Suppressor macrophage (primary cell): ENCODE measurements at places on chromosomes 3 and 15.
A peak's percentile ranks its signal among the peaks of the same experiment; 100 is the strongest.

DNA sequence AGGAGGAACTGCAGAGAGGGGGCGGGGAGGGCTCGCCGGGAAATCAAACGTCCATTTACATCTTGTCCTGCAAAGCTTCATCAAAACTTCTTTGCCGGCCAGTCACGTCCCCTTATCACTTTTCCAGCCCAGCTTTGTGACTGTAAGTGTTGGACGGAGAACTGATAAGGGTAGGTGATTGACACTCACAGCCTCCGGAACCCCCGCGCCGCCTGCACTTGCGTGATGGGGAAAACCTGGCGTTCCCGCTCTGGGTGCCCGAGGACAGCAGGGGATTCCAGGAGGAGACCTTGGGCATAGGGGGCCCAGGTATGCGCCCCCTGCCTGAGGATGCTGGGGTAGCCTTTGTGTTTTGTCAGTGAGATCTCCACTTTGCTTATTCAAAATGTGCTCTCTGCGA is 72.8 kb upstream of the ANKRD34C start:
- no peak for DNase-seq

DNA sequence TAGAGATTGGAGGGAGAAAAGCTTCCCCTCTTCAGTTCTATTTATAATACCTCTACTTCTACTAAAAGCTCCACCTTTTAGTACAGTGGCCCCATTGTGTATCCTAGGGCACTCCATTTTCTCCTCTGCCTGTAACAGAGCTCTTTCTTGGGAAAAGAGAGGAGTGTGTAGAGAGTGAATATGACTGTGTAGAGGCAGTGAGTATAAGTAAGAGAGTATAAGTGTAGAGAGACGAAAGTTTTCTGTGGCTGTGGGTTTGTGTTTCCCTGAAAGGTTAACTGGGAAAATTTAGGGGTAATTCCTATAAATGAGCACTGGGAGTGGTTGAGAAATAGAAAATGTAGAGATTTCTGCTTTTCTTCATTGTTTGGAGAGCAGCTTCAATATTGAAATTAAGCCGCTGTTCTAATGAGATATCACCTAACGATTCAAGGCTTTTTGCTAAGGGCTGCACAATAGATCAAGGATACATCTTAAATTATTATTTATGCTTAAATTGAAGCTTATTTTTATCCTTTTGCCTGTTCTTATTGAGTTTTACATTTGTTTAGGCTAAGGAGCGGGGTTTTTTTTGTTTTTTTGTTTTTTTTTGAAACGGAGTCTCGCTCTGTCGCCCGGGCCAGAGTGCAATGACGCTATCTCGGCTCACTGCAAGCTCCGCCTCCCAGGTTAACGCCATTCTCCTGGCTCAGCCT is 6.9 kb downstream of the IQGAP1 start:
- DNase-seq = no peak

- peak; percentile 7 for DNase-seq
These were observed 760.1 kb upstream of the NECTIN3 start for GRCh38 chr3:110311541-110311940.

DNA sequence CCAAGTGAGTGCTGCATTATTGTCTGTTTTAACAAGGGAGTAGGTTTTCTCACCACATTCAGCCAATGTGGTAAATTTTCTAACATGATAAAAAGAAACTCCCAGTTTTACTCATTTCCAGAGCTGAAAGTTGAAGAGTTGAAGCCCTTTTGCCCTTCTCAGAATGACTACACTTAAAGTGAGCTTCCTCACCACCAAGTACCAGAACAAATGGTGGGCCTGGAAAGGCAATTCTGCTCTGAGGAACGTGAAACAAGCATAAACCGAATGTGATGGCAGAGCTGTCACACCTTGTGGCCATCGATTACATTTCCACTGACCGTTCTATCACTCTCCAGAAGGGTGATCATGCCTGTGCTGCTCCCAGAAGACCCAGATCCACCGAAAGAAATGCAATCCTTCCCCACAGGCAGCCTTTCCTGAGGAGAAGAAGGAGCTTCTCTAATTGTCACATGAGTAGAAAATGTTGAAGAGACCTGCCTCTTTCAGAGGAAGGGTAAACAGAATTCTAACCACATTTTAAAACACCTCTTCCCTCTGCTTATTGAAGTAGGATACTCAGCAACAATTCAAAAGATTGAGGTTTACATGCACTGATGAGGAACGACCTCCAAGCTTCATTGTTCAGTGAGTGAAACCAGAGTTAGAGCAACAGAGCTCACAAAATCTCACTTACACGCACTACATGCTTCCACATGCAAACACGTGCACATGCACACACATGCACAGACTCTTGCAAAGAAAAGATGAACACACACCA is 21.4 kb upstream of the CCR9 start:
- DNase-seq = no peak

GRCh38 chr15:62488387-62488786 is 323.3 kb upstream of the C2CD4B start:
- no peak for DNase-seq
